ENCODE measurements at places on chromosomes 16 and 17.

DNA sequence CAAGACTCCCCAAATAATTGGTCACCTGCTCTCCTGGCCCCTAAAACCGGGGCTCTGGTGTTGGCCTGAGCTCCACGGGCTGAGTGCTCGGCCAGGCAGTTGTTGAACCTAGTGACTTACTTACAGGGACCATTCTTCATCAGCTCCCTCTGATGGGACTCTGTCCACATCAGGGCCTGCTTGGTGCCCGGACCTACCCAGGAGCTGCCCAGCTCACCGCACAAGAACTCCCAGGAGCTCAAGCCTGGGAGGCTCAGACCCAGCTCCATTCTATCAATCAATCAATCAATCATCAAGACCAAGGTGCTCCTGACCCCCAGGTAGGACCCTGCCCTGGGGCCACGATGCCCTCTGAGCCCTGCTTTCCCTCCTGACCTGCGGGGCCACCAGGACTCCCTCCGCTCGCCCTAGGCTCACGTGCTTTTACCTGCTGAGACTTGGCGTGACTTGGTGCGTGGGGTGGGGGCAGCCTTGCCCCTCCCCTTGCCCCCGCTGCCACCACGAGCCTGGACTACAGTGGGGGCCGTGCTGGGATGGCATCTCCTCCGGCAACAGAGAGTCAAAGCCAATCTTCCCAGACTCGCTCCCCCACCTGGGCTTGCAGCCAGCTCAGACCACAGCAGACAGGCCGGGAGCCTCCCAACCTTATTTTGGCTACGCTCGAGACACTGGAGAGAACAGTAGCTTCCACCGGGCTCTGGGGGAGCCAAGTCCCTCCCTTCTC is 15.7 kb downstream of the IL34 start:
- no peak for DNase-seq

- no peak for DNase-seq
Observed at GRCh38 chr16:30185683-30186421, 2.5 kb downstream of the CORO1A start.

- DNase-seq, result no peak
Observed at GRCh38 chr16:56400458-56400857, 24.9 kb downstream of the AMFR start.

DNA sequence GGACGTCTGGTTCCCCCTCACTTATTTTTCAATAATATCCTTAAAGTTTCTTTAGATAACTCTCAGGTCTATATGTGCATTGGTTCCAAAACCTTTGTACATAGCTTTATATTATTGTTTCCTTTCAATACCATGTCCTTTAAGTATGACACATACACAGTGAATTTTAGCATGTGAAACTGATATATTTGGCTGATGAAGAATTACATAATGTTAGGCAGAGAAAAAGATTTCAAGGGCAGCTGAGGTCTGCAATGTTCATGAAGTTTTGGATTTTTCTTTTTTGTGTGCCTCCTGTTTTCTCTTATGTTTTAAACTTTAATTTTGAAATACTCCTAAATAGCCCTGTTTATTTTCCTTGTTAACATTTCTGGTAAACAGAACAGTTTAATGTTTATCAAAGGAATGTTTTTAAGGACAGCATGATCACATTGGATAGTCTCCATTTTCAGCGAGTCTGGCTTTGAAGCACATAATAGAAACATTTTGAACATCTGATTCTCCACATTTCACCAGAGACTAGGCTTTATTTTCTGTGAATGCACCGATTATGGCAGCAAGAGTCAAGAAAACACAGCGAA is 32.9 kb upstream of the FBXO47 start:
- DNase-seq, result no peak

DNA sequence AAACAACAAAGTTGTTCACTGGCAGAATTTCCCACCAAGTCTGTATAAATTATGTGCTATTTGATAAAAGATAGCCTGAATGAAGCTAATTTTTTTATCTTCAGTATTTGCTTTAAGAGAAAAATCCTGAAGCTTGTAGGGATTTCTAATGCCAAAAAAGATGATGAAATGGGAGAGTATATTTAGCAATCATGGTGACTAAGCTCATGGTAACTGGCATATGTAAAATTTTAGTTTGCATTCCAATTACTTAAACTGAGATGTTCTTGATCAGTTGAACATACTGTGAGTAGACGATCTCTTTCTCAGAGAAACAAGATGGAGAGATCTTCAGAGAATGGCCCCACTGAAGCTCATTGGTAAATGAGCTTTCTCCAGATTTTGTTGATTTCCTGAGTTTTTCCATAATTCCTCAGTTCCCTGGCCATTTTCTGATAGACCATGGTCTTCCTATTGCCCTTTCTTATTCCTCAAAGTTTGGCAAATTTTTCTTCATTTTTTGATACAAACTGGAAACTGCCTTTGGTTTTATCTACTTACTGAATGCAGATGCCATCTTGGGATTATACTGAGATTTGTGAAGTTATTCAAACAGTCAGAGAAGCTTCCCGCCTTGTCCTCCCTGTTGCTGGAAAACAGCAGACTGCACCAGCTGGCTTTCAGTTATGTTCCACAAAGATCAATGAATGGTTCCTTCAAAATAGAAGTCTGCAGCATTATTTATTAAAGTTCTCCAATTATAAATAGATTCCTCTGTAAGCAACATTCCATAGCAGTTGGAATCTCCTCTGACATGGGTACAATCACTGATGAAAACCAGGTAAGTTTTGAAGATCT is 68.3 kb upstream of the ALOX12 start:
- no peak for DNase-seq

DNA sequence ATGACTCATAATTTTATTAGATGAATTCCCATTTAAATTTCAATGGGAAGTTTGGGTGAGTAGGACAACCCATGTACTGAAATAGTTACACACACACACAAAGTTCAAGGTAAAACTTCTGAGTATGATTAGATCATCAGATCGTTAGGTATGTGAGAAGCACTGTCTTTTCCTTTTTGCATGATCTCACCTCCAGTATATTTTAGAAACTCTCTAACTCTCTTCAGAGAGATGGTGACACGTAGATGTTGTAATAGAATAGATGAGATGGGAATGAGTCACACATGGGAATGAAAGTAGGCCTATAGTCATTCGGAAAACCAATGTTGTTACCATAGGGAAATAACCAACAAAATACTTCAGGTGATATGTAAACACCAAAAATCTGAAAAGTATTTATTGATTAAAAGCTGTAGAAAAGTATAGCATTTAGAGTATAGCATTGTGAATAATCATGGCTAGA is 22.2 kb downstream of the KRT23 start:
- DNase-seq, result no peak

DNA sequence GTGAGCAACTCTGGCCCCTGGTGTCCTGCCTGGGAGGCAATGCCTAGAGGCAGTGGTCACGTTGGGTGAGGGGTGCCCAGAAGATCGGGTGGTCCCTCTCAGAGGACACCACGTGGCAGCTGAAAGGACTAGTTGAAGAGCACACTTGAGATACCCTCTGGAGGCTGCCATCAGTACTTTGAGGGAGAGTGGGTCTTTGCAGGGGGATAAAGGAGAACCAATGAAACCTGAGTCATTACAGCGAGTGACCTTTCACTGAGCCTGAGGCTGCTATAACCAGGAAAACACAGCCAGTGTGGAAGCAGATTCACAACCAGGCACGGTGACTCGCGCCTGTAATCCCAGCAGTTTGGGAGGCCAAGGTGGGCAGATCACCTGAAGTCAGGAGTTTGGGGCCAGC is 18.9 kb downstream of the CA4 start:
- DNase-seq, result no peak

DNA sequence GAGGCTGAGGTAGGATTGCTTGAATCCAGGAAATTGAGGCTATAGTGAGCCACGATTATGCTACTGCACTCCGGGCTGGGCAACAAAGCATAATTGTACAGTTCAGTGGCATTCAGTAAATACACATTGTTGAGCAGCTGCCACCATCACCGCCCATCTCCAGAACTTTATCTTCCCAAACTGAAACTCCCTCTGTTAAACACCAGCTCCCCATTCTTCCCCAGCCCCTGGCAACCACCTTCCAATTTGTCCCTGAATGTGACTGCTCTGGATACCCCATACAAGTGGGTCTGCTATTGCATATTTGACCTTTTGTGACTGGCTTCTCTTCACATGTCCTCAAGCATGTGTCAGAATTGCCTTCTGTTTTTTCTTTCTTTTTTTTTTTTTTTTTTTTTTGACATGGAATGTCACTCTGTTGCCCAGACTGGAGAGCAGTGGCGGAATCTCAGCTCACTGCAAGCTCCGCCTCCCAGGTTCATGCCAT is 2.9 kb downstream of the RPL38 start:
- no peak for DNase-seq

GRCh38 chr16:84513123-84513522 is 8.7 kb upstream of the MEAK7 start:
- no peak for DNase-seq

DNA sequence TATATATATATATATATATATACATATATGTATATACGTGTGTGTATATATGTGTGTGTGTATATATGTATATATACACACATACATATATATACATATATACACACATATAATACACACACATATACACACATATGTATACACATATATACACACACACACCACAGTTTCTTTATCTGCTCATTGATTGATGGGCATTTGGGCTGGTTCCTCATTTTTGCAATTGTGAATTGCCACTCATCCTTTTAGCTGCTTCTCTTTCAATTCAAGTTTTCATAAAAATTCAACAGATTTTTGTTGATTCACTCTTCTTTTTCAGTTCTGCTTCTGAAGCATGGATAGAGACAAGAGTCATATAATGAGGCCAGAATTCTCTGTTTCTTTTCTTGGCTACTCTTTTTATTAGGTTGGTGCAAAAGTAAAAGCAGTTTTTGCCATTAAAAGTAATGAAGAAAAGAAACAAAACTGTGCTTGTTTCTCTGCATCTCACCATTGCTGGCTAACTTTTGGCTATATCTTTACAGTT is 44.5 kb downstream of the SLFN5 start:
- DNase-seq, result no peak

- no peak for DNase-seq
Observed at GRCh38 chr16:12637002-12637401, 166.7 kb downstream of the CPPED1 start.

DNA sequence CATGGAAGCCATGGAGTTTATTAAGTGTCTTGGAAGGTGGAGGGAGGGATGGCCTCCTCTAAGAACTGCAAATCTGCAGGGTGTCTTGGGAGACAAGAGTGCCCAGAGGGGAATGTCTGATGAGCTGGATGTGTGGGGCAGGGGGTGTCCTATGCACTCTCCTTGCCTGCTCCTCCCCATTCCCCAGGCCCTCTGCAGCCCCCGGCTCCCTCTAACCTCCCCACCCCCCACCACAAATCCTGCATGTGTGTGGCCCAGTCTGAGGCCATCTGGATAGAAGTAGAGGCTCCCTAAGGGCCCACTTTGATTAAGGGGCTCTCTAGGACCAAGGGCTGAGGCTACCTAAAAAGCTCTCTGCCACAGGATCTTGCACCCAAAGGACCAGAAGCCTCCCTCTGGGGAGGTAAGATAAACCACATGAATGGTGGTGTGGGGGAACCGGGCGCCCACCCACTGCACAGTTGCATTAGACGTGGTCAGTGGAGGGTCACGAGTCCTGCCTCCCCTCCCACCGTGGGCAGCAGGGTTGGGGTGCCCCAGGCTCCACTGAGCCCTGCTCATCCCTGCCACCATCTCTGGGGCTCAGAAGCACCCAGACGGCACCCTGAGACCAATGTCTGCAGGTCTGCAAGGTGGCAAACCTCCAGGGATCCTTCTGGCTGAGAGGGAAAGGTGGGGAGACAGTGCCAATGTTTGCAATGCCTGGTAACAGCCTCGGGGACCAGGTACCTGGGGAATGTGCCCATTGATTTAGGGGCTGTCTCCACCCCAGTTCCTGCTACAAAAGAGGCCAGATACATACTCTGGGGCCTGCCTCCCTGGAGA is 618 bp downstream of the AANAT start:
- DNase-seq, result no peak

GRCh38 chr17:81054881-81055370 is 20.0 kb downstream of the BAIAP2 start:
- no peak for DNase-seq

GRCh38 chr16:11915114-11915643 is 577 bp downstream of the GSPT1 start:
- DNase-seq, result no peak

DNA sequence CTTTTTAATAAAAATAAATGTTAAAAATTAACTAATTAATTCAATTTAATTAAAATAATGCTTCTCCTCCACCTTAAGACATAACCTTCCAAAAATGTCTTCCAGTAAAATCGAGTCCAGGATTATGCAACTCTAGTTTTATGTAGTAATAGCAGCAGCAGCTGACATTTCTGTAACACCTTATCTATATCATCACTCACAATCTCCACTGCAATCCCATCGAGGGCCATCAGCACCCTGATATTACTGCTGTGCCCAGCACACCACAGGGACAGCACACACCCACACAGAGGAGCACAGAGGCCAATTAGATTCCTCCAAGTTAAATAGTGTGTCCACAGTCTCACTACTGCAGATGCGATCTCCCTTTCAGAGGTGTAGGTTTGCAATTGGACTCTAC is 2.9 kb downstream of the RPH3AL start:
- no peak for DNase-seq

- DNase-seq, result no peak
Observed at GRCh38 chr17:68260051-68260762, 12.4 kb downstream of the AMZ2 start.

GRCh38 chr16:66480265-66481080 is 53.4 kb downstream of the BEAN1 start:
- no peak for DNase-seq

GRCh38 chr17:77838748-77839697 is 119.5 kb upstream of the TNRC6C start:
- DNase-seq, result no peak

DNA sequence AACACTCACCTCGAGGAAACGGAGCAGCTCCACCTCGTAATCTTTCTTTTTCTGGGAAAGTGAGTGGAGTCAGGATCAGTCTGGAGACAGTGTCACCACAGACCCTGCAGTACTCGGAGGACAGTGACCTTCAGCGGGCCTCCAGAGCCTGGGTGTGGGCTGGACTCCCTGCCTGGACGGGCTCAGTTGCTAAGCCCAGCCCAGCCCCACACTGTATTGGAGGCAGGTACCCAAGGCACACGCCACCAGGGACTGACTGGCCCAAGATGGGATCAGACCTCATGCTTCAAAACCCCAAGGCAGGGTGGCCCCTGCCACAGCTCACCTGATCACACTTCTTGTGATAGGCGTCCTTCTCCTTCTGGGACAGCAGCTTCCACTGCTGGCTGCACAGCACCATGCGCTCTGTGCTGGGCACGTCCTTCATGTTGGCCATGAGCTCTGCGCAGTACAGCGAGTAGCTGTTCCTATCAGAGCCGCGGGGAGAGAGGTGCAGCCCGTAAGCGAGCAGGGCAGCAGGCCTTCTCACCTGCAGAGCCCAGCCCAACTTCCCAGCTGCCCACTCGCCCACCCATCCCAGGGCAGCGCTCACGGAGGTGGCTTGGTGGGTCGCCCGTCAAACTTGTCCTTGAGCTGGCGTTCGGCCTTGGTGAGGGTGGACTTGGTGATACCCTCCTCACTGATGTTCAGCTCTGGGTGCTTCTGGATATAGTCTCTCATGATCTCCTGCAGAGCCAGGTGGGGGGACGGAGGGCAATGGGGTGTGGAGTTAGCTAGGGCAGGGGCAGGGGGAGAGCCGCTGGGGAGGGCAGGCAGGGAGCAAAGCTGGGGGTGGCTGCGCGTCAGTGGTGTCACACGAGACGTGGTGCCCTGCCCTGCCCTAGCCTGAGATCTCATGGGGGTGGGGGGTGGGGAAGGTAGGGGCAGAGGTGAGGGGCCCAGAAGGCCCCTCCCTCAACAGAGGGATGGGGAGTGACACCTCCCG is 7.9 kb downstream of the UBTF start:
- DNase-seq, result no peak
